ENCODE measurements at places on chromosomes 6 and 20.

DNA sequence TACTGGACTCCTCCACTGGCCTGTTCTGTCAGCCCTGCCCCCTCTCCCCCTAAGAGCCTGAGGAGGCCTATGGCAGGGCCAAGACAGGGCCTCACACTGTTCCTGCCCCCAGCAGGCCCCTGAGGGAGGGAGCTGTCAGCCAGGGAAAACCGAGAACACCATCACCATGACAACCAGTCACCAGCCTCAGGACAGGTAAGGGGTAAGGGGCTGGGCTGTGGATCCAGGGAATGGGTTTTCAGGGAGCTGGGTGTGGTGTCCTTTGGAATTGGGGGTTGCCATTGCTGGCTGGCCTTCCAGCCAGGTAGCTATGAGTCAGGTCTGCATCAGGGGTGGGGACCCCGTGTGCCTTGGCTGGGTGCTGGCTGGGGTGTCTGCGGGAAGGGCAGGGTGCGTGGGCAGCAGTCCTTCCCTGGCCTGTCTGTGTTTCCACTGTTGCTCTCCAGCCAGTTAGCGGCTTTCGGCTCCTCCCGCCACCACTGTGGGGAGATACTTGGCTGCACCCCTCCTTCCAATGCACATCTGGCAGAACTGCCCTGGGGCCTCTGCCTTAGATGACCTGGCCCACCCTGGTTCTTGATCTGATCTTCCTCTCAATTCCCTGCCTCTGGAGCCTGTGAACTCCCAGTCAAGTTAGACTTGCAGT, 3.9 kb downstream of the SLC29A1 start:
- no peak for DNase-seq

GRCh38 chr6:38814761-38815160, 99.7 kb downstream of the DNAH8 start:
- DNase-seq = no peak

DNA sequence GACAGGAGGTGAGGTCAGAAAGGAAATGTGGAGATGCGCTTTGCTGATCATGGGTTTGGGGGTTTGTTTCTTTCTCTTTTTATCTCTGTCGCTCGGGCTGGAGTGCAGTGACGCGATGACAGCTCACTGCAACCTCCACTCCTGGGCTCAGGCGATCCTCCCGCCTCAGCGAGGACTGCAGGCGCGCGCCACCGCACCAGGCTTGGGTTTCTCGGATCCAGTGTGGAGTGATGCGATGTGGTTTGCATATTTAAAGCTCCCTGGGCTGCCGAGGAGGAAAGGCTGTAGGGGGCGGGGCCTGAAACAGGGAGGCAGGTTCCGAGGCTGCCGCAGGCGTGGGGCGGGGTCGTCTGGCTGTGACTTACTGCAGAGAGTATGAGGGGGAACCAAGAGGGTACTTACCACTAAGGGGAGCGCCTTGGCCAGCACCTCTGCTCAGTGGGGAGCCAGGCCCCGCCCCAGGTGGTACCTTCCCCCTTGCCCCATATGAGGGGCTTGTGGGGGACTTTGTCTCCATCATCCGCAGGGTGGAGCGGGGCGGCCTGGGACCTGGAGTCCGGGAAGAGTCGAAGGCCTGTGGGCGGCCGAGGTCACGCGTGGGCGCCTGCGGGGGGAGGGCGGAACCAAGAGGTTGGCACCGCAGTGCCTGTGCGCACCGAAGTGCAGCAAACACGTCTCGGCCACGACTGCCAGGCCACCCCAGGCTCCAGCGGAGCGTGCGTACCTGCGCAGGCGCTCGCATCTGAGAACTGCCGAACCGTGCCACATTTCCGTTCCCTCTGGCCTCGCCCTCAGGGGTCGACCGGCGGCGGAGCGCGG, 12.7 kb upstream of the BAK1 start:
- no peak for DNase-seq

DNA sequence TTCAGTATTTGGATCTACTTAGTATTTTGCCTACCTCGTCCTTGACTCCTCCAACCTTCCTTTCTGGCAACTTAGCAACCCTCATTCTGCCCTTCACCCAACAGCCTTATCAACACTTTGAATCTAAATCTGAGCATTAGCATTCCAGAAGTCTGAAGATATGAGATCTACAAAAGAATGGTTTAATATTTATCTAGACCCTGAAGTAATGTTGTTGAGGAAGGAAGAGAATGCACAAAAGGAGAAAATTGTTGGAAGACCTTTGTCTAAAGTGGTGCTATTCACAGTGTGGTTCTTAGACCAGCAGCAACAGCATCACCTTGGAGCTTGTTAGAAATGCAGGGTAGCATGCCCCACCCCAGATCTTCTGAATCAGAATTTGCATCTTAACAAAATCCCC, 198.2 kb upstream of the PLCB4 start:
- DNase-seq = no peak

GRCh38 chr20:22691369-22692118, 107.2 kb upstream of the FOXA2 start:
- peak; percentile 14 for DNase-seq

DNA sequence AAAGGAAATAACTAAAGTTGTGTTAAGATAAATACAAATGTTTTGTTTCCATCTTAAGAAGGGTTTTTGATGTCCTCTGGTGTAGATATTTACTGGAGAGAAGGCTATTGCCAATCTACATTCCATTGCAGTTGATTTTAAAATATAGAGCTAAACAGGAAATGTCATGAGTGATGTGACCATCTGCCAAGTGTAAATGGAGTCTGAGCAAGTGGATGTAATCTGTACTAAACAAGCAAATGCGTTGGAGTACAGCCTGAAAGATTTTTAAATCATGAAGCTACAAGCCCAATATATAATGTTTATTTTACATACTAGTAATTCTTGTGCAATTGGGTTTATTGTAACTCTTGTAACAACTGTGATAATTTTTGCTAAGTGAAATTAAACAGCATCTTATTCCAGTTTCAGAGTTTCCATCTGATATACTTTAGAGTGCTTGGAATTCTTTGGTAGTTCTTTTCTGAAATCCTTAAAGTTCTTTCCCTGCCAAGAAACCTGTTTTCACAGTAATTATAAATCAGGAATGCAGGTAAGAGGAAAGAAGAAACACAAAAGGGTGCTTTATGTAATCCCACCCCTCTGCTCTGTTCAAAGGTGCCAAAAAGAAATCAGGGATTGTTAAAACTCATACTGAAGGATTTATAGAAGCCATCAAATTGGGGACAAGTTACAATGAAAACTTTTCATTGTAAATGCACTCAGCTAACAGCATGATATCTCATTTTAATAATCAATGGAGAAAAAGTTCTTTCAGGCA, 47.2 kb upstream of the FLRT3 start:
- no peak for DNase-seq

DNA sequence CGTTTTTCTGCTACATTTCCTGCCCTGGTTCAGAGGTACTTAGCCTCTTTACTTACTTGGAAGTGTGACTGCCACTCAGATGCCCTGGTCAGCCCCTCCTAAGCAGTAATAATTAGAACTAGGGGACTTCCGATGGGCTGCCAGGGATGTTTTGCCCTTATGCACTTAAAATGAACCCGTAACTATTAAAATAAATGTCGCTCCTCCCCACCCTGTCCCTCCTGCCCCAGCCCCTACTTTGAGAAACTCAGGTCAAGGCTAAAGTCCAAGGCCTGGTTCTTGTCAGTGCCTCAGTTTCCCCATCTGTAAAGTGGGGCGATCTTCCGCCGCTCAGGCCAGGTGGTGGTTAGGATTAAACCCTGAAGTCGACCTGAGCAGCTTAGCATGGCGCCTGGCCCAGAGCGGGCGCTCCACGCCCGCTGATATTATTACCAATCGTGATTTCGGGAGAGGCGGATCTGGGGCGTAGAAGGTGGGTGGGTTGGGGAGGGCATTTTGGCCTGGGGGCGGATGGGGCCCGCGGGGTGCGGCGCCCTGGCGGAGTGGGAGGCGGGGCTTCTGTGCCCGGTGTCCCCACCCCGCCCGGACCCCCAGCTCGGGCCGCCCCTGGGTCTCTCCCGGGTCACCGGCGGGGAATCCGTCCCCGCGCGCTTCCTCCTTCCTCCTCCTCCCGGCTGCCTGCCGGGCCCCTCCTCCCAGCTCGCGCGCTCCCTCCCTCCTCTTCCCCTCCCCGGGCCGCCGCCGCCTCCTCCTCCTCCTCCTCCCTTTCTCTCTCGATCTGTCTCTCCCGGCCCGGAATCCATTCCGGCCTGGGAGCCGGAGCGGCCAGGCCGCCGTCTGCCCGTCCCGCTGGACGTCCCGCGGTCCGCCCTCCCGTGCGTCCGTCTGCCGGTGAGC, at the start of gene SRC:
TSS of gene SRC (plus strand) at position 802 of the 897 bp plus-strand sequence. CDS start 38,014 bp downstream, outside the sequence.
- DNase-seq = no peak

- DNase-seq = peak; percentile 52
These were observed 18.0 kb upstream of the DEFB129 start for GRCh38 chr20:208942-209566.

DNA sequence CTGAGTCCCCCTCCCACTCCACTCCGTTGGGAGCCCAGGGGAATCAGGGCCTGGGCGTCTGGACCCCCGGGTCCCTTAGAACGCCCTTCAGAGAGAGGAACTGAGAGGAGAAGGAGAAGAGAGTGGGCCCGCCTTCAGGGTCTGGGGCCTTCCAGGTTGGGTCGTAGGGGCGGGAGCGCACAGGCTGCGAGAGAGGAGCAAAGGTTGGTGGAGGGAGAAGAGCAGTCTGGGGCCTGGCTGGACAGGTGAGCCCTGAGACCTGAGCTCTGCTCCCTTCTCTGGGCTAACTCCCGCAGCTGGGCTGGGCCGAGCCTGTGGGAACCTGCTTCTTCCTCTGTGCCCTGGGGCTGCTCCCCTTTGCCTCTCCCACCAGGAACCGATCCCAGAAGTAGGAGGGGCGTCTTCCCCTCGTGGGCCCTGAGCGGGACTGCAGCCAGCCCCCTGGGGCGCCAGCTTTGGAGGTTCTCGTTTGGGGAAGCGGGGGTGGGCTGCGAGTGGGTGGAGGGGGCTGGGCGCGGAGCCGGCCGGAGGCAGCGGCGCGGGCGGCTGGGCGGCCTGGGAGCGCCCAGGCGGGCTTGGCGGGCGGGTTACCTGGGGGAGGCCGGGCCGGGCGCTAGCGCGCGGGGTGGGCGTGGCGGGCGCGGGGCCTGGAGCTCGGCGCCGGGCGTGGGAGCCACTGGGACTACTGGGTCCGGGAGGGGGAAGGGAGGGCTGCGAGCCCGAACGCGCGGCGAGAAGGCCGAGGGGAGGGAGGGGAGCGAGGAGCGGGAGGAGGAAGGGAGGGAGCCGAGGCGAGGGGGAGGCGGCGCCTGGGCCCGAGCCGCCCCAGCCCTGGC, at the start of gene DDR1:
TSS of gene DDR1 (plus strand) at position 835 of the 836 bp plus-strand sequence. CDS start 4,211 bp downstream, outside the sequence.
- no peak for DNase-seq

- DNase-seq = no peak
These were observed 521.0 kb upstream of the ARID1B start for GRCh38 chr6:156256161-156256560.

DNA sequence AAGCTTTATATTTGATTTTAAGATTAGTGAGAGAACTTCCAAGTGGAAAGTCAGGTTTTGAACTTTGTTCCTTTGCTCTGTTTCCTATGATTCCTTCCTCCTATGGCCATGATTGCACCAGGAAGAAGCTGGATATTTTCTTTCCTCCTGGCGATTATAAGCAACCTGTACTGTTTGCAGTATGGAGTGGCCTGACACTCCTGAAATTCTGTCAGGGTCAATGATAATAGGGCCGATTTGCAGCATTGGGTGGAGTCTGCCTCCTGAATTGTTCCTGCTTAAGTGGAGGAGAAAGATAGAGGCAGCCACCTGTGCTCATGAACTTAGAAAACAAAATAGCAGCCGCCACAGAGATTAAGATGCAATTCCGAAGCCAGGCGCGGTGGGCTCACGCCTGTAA, 9.8 kb upstream of the FAM217A start:
- no peak for DNase-seq

DNA sequence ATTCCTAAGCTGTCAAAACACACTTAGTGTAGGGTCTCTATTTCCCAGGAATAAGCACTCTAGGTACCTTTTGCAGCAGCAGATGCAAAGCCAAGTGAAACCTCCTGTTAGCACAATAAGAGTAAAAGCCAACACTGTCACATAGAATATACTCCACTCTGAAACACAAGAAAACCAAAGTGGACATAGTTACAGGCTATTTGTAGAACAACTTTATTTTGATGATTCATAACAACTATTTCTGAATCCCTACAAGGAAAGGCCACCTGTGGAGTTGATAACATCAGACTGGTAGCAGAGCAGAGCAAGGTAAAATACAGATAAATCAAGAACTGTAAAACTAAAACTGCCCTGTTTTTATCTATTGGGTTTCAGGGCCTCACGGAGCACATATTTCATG, 59.7 kb downstream of the ALDH5A1 start:
- DNase-seq = no peak

DNA sequence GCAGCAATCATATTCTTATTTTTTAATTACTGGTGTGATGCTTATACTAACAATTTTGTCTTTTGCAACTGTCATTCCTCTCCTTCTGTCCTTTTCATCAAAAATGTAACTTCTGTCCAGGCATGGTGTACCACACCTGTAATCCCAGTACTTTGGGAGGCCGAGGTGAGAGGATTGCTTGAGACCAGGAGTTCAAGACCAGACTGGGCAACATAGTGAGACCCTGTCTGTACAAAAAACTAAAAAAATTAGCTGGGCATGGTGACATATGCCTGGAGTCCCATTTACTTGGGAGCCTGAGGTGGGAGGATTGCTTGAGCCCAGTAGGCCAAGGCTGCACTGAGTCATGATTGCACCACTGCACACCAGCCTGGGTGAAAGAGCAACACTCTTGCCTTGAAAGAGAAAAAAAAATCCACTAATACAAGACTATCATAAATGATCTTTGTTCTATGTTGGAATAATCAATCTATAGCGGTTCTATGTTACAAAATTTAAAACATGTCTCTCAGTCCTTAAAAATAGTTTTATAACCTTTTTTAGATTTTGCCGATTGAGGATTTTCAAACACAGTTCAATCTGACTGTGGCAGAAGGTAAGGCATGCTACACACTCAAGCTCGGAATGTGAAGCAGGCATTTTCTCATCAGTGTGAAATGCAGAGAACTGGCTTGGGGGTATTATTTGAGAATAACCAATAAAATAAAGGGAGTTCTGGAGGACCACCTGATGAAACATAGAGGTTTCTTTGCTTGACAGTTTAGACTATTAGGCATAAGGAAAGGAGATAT, 70.4 kb downstream of the ENPP1 start:
- no peak for DNase-seq

DNA sequence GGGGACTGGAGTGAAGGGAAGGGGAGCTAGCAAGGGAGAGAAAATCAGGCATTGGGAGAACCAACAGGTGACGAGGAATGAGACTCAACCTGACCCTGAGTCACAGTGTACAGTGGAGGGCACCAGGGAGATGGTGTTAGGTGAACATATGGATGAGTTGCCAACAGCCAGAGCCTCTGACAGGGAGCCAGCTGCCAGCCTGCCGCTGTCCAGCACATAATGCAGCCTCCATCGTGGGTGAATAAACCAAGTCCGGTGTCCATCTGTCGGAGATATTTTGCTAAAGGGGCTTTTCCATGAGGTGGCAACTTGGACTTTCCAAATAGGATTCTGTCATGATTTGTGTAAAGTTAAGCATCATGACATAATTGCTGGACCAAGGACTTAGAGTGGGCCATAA, 88.1 kb downstream of the CDH4 start:
- no peak for DNase-seq

- DNase-seq = no peak
These were observed 277.9 kb upstream of the IRAK1BP1 start for GRCh38 chr6:78589436-78589835.

- no peak for DNase-seq
These were observed 66.3 kb upstream of the DST start for GRCh38 chr6:56708810-56709597.

GRCh38 chr6:132814716-132815570, 574 bp downstream of the RPS12 start:
- no peak for DNase-seq

- DNase-seq = peak; percentile 30
These were observed 203.4 kb upstream of the STXBP5 start for GRCh38 chr6:147000545-147001488.
